ENCODE measurements at places on chromosomes 3 and 15.

GRCh38 chr3:13335059-13335458 is 85.1 kb downstream of the NUP210 start:
- DNase-seq = no peak

DNA sequence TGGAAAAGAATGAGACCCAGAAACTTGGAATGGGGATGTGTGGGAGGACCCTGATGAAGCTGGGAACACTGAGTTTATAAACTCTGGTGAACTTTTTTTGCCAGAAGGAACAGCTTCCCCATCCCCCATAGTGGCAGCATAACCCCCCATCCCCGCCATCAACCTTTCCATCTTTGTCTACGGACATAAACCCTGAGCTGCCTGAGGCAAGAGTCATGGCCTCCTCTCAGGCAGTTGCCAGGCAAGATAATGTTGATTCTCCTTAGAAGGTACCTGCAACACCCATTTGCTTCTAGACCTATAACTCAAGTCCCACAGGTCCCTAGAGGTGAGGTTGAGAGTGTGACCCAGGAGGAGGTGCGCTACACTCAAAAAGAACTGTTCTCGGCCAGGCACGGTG is 11.5 kb downstream of the MAP4 start:
- DNase-seq = no peak

GRCh38 chr3:34323517-34323916 is 525.1 kb downstream of the PDCD6IP start:
- DNase-seq = no peak

DNA sequence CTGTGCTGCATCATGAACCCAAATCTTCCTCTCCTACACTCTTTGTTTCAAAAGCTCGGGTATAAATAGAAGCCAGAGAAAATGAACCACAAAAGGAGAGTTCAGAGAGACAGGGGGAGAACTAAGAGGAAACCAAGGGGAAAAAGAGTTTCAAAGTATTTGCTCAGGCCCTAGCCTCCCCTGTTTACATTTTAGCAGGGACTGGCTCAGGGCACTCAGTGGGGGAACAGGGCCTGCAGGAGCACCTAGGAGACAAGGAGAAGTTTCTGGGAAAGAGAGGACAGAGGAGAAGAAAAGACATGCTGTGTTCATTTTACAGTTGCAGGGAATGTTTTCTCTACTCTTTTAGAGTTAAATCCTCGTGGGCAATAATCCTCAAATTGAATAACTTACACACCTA is 8.5 kb upstream of the IL17RD start:
- DNase-seq = no peak

- no peak for DNase-seq
Observed at GRCh38 chr3:39428745-39429201, 22.3 kb downstream of the RPSA start.

- no peak for DNase-seq
Observed at GRCh38 chr3:176376531-176376930, 820.8 kb downstream of the TBL1XR1 start.

GRCh38 chr3:72011485-72011884 is 226.5 kb upstream of the PROK2 start:
- no peak for DNase-seq

Measured in stimulated activated CD4-positive, alpha-beta T cell treated with anti-CD3 and anti-CD28 coated beads, Interleukin-4, amount 100 ng/mL, for 4 hours (primary cell).